Brain pericyte (primary cell): ENCODE measurements at places on chromosomes 2 and 18.

GRCh38 chr2:118084491-118085089 is 3.7 kb upstream of the INSIG2 start:
- no peak for DNase-seq

GRCh38 chr2:56288838-56289580 is 105.2 kb downstream of the CCDC85A start:
- no peak for DNase-seq

DNA sequence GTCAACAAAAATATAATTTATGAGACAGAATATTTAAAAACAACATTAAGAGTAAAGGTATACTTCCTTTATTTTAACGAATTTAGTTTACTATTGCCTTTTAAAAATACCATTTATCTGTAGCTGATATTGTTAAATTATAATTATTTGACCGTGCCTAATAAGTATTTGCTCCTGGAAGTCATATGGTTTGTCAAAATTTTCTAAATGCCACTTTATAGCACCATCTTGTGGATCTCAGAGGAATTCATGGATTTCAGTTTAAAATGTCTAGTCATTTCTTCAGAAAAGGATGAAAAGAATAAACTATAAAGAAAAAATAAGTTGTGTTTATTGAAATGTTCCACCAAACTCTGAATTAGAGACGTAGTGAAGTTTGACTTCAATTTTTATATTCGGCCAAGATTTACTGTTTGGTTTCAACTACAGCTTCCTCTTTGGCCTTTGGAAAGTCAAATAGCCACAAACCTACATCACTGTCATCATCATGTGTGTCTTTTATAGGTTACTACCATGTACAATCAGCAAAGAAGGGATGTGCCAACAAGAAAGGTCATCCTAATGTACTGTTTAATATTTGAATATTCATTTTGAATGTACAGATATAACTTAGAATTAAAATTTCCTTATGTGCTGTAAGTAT is 10.3 kb upstream of the FTCDNL1 start:
- no peak for DNase-seq

GRCh38 chr18:58539659-58540380 is 89.1 kb downstream of the ALPK2 start:
- no peak for DNase-seq

GRCh38 chr2:47777277-47777937 is 5.5 kb upstream of the MSH6 start:
- no peak for DNase-seq

GRCh38 chr2:43619511-43619910 is 17.5 kb upstream of the PLEKHH2 start:
- no peak for DNase-seq

GRCh38 chr2:3143602-3144001 is 234.0 kb downstream of the EIPR1 start:
- DNase-seq: no peak

DNA sequence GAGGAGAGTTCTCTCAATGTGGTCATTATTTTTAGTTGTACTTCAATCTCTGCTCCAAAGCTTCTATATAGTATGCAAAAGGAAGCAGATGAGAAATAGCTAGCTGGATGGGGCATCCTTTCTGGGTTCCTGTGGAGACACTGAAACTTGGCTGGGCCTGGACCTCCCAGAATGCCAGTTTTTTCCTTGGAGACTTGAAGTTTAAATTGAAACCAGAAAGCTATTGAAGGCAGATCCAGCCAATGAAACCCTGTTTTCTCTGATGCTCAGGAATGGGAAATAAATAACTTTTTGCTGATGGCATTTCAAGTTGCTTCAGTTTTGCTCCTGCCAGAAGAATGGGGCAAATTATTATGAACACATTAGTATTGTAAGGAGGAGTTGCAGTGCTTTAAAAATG is 2.9 kb downstream of the SETBP1 start:
- DNase-seq: no peak

DNA sequence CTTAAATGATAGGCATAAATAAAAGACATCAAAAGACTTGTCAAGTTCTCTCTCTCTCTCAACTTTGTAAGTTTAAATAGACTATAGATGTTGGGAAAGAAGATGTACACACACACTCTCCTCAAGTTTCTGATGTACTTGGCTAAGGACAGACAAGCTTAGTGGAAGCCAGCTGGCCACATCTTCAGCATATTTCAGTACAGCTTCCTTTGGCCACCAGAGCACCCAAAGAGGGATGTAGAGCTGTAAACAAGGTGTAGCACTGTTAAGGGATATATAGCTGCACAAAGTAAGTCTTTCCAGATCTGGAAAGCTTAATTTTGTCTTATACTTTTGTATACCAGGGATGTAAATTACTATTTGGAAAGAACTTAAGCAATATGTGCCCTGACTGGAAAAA is 64.3 kb upstream of the MSTN start:
- DNase-seq: no peak

GRCh38 chr18:78996741-78997490 is 17.3 kb downstream of the SALL3 start:
- no peak for DNase-seq

GRCh38 chr18:9354256-9354655 is 19.7 kb downstream of the TWSG1 start:
- DNase-seq: no peak

GRCh38 chr2:31384771-31385276 is 29.7 kb downstream of the XDH start:
- DNase-seq: no peak

DNA sequence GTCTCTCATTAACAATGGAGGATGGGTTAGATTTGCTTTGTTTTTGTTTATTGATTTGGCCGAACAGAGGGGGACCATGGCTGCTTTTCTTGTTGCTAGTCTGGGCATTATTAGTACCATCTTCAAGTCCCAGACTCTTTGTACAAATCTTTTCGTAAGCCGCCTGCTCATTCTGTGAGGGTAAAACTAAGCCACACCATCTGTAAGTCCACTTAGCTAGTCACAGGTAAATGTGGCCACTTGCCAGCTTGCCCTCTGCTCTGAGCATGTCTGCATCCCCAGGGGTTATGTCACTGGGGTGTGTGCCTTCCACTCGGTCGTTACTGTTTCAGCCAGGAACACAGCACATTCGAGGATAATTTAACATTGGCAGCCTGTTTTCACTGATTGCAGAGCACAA is 85.6 kb downstream of the SMIM21 start:
- no peak for DNase-seq

DNA sequence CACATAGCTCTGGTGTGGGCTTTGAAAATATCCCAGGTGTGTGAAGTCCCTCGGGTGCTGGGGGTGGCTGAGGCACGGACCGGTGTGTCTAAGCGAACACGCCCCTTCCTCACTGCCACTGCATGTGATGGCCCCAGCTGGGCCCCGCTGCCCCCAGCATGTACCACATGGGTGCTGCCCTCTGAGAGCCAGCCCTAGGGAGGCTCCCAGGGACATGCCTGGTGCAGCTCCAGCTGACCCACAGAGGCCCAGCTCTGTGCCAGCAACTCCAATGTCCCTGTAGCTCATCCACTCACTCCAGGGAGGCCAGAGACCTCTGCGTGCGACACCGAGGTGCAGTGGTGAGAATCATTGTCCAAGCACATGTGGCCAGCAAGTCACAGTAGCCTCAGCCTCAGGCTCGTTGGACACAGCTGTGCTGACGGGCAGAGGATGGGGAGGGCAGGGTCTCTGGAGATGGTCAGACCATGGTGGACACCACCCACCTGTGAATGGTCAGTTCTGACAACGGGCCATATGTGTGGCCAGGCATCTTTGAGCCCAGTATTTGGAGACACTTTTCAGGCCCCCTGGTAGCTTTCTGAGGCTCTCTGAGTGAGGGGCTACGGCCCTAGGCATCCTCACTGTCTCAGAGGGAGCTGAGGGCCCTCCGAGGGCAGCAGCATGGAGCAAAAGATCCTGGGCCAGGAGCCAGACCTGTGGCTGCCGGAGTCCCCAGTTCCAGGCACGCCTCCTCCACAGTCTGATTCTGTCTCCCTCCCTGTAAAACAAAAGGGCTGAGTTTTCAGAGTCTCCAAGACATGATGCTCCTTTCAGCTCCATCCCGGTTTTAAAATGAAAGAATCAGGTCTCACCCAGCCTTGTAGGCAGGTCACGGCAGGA is 220.7 kb downstream of the NDUFA10 start:
- no peak for DNase-seq

GRCh38 chr2:234313558-234313957 is 183.3 kb downstream of the ARL4C start:
- no peak for DNase-seq

DNA sequence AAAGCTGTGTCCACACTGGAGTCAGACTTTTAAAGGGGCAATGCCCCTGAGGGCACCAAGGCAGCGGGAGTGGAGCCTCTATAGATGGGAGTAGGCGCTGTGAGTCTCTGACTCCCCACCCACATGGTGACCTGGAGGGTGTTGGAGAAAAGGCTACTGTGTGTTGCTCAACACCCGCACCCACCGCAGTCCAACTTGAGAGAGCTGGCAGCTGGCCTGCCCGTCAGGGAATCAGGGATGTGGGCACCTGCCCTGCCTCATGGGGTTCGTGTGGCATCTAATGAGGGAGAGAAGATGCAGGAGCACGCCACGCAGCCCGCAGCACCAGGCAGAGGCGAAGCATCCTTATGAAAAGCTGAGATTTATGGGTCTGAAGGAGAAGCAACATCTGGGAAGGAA is 84.2 kb downstream of the KLHL29 start:
- DNase-seq: no peak

- no peak for DNase-seq
Measured at GRCh38 chr2:61356261-61356957, 114.5 kb downstream of the USP34 start.

DNA sequence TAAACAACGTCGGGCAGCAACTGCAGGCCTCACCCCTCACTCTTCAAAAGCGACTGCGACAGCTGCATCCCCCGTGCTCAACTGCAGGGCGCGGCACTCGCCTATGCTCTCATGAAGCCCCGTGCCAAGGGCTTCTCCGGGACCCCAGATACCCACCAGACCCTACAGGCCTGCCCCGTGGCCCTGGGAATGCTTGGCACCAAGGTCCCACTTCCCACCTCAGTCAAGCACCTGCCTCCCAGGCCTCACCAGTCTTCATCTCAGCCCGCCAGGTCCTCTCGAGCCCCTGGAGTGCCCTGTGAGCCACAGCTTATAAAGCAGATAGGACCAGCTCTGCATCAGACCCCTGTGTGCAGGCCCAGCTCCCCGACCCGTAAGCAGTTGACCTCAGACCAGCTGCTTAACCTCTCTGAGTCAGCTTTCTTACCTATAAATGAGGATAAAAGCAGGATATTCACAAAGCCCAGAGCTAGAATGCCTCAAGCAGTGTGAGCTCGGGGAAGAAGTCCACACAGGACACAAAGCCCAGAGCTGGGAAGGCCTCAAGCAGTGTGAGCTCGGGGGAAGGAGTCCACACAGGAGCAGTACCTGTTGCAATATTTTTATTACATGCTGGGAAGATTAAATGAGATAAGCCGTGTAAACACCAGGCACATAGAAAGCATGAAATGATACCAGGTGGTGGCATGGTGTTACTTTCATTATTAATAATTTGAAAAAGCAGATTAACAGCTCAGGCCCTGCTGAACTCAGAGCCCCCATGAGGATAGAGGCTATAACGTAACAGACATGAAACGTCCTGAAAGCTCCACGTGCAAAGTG is 96.9 kb downstream of the HDAC4 start:
- no peak for DNase-seq

- DNase-seq: no peak
Measured at GRCh38 chr2:173966274-173967098, 1.3 kb upstream of the SP3 start.

DNA sequence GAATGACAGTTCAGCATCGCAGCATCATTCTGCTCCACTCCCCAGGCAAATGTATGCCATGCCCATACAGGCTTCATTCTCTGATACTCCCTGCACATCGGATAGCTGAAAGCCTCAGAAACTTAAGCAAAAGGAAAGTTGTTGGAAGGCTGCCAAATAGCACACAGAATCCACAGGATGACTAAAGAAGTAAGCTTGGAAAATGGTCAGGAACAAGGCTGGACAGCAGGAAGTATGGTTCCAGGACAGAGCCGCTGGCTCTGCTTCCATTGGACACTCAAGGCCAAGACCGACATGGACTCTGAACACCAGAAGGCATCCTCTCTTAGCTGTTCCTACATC is 256.5 kb downstream of the CDH20 start:
- no peak for DNase-seq

GRCh38 chr2:121626777-121627524 is 22.3 kb downstream of the CLASP1 start:
- DNase-seq: peak; percentile 55

- DNase-seq: no peak
Measured at GRCh38 chr2:64104933-64105332, 39.3 kb downstream of the PELI1 start.
